Right renal pelvis (tissue), 4 donors: ENCODE measurements at places on chromosomes 16 and 17.

DNA sequence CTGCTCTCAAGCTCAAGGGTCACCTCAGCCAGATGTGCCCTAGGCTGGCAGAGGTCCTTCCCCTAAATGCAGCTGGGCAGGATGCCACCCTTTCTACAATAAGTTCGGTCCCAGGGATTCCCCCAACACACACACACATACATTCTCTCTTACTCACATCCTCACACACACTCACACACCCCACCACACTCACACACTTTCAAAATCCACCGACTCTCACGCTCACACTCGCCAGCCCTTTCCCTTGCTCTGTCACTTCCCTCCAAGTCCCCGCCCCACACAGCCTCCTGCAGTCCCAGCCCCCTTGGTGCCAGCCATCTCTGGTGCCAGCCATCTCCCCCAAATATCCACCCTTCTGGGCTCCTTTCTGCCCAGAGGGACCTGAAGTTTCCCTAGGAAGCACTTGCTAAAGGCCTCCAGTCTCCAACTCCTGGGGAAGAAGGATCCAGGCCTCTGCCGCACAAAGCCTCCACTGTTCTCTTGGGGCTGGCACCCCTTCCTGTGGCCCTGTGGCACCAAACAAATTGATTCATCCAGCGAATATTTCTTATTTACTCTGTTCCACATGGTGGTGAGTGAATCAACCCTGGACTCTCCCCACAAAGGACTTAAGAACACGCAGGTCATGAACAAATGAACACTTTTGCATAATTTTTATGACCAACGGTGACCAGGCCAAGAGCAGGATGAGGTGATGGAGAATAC lies 3.8 kb upstream of the USP36 start:
- DNase-seq: no peak

GRCh38 chr16:55126456-55126855 lies 195.8 kb downstream of the IRX5 start:
- DNase-seq: no peak

DNA sequence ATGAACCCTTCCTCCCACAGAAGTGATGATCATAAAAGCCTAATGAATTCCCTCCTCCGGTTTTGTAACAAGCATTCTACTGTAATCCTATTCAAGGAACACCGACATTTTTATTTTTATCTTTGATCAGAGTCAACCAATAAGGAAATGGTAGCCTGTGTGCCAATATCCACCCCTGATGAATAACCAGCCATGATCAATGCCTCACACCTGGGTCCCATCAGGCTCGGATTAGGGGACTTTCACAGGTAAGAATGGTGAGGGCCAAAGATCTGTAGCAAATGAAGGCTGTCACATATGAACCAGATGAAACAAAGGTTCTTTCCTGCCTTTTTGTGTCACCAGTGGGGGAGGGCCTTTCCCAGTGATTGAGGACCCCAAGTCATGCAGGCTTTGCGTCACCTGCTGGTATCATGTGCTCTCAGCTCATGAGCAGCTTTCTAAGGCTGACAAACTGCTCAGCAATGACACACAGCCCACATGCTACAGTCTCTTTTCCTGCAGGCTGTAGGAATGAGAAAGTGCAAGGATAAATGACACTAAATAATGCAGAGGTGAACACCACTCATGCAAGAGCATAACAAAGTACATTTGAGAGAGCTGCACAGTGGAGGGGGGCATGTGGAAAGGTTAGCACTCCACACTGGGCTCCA lies 34.9 kb downstream of the TOM1L2 start:
- no peak for DNase-seq

DNA sequence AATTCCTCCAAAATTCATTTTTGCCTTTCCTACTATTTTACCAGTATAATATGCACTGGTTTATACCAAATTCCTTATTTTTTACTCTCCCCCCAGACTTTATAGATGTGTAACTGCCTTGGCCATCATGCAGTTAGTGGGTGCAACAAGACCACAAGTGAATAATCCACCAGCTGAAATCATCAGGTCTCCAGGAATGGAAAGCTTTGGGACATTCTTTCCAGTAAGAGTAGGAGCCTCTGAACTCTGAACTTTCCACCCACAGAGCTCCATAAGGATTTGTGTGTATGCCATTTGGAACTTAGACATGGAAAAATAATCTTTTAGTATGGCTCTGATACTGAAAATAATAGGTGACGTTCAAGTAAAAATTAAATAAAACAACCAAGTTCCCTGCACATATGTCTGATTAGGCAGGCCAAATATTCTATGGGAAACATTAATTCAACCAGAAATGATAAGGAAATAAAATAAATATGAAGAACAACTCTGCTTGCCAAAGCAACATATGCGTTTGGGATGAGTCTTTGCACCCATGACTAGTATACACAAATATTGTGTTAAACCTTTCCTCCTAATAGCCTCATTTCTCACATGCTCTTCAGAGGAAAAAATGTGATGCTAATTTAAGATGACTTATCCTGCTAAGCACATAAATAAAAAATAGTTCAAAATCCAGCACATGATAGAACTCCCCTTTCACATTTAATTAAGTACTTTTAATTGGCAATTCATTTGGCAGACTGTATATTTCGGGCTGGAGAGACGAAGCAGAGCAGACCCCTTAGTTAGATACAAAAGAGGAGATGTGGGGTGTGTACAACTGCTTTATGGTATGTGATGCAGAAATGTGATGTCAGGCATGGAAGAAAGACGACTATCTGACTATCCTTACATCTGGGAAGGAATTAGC lies 11.6 kb upstream of the LYRM9 start:
- no peak for DNase-seq

GRCh38 chr17:164303-165235 lies 16.9 kb downstream of the DOC2B start:
- no peak for DNase-seq

- DNase-seq: no peak
These were observed 176.3 kb downstream of the RPTOR start for GRCh38 chr17:80720610-80721577.

GRCh38 chr17:67058036-67058435 lies 13.7 kb downstream of the CACNG1 start:
- no peak for DNase-seq

DNA sequence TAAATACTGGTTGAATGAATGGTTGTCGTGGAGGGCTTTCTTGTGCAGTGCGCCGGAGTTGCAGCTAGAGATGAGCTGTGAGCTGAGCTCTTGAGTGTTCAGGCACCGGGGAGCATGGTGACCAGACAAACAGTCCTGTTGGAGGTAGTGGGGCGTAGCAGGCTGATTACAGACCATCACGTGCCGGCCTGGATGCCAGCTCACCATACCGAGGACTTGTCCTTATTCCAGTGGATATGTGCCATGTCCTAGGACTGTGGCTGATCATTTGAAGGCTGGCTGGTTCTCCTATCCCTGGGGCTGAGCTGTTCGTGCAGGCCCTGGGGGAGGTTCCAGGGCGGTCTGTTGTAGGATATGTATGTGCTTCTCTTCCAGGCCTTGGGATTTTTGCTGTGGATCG lies 60.0 kb downstream of the ABCC1 start:
- DNase-seq: no peak

DNA sequence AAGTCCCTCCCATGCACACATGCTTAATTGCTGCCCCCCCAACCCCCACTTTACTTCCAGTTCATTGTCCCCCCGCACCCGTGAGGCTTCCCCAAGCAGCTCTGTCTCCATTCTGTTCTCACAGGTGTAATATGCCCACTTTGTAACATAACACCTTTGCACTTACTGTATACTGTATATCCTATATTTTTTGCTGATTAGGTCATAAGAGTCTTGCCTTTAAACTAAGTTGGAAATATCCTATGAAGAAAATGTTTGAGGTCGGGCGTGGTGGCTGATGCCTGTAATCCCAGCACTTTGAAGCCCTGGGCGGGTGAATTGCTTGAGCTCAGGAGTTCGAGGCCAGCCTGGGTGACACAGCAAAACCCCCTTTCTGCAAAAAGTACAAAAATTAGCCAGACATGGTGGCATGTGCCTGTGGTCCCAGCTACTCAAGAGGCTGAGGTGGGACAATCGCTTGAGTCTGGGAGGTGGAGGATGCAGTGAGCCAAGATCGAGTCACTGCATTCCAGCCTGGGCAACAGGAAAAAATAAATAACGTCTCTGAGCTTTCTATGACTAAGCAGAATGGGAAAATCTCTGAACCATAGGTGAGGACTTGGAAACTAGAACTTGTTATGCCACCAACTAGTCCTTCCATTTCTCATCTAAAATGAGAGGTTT lies 76.1 kb downstream of the TNRC6C start:
- DNase-seq: no peak

DNA sequence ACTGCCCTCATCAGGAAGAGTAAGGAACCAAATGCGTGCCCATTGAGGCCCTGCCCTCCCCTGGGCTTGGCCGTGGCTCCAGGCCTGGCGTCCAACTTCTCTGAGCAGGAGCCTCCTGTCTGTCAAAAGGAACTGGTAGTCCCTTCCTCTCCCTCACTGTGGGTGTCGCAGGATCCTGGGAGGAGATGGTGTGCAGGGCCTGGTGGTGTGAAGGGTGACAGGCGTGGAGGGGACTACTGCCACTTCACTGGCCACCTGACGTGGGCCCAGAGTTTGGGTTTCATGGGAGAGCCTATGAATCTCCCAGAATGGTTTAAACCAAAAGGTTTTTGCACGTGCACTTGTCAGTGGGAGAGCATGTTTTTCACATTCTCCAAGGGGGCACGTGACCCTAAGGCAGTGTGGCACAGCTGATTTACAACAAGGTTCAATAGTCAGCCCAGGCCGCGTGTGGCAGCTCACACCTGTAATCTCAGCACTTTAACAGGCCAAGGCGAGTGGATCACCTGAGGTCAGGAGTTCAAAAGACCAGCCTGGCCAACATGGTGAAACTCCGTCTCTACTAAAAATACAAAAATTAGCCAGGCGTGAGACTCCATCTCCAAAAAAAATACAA lies 12.5 kb downstream of the ARL2BP start:
- DNase-seq: no peak

GRCh38 chr17:1907909-1908698 lies 78.3 kb downstream of the RPA1 start:
- DNase-seq: no peak

DNA sequence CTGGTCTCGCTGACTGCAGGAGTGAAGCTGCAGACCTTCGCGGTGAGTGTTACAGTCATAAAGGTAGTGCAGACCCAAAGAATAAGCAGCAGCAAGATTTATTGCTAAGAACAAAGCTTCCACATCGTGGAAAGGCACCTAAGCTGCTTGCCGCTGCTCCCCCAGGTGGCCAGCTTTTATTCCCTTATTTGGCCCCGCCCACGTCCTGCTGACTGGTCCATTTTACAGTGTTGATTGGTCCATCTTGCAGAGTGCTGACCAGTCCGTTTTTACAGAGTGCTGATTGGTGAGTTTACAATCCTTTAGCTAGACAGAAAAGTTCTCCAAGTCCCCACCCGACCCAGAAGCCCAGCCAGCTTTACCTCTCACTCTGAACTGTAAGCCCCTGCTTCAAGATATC lies 227.8 kb downstream of the ABCC12 start:
- DNase-seq: no peak

DNA sequence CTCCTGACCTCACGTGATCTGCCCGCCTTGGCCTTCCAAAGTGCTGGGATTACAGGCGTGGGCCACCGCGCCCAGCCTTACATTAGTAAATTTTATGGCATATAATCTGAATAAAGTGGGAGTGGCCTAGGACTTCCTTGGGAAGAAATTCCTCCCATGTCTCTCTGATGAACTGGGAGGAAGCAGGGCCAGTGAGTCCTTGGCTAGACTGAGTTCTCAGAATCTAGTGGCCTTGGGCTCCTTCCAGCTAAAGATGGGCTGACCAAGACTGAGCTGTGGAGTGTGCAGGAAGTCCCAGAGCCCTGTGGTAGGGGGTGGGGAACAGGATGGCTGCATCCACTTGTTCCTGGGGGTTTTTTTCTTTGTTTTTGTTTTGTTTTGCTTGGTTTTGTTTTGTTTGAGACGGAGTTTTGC lies 10.0 kb upstream of the NAGLU start:
- no peak for DNase-seq

DNA sequence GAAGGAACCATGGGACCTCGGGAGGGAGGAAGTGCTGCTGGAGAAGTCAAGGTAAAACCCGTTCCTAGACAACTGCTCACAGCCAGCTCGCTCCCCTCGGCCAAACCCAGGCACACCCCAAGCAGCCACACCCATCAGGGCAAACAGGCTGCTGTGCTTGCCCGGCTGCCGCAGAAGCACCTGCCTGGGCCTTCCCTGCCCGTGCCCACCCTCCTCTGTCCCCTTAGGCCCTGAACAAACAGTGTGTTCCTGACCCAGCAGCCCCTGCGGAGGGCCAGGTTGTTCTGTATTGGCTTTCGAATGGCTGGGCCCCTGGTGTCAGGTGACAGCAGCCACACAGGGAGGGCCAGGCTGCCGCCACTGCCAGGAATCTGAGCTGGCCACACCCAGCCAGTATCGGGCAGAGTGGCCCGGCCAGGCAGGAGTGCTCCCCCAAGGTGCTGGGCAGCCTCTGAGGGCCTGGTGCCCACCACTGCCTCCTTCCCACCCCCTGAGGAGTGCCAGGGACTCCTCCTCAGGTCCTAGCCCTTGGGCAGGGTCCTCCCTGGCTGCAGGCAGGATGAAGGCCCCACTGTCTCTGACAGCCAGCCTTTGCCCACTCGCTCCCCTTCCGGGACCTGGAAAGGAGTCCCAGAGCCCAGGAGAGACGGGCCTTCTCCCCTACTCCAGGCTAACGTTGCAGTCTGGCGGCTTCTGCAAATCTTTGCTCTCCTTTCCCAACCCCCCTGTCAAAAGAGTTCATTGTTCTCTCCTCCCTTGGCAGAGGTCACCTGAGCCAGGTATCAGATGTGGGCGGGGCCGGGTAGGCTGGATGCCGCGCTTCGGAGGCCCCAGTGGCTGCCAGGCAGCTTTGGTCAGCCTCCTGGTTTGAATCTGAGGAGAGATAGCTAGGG lies 24.0 kb downstream of the LLGL2 start:
- DNase-seq: peak; percentile 57

- no peak for DNase-seq
These were observed 4.2 kb downstream of the BORCS6 start for GRCh38 chr17:8185582-8186445.

- DNase-seq: no peak
These were observed 13.2 kb upstream of the AATK start for GRCh38 chr17:81179220-81179619.

- no peak for DNase-seq
These were observed 67.5 kb downstream of the SEC14L1 start for GRCh38 chr17:77208217-77208808.

DNA sequence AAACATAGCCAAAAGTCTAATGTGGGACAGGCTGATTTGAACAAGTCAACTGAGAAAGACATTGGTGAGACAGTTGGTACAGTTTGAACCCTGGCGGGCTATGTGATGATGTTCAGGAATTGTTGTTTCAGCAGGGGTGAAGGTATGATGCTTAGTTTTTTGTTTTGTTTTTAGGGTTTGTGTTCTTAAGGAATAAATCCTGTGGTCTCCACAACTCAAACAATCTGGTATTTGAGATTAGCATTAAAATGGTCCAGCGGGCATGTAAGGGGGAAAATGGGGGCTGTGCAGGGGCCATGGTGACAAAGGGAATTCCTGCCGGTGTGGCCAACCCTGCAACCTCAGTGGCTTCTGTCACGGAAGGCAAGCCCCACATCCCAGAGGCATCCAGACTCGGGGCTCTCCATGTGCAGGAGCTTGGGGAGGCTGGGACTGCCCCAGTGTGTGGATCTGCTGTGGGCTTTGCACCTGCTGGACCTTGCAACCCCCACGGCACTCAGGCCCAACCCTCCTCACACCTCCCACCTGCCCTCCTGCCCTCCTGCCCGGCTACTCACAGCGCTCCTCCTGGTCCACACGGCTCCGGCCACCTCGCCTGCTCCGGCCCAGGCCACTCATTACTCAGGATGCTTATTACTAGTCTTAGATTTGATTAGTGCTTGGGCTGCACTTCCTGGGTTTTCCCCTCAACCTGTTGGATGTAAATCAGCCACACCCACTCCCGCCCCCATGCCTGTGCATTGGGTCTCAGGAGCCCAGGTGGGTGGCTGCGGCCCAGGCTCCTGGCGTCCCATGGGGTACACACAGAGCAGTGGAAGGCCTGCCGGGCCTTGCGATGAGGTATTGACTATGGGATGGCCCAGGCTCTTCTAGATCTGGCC lies at the start of gene TNFRSF13B:
Gene TNFRSF13B (minus strand): TSS at position 661 of the 881 bp plus-strand sequence. CDS start 43 bp downstream, at position 618.
- DNase-seq: no peak
